Breast epithelium (tissue), 4 donors: ENCODE measurements at places on chromosomes 6 and 20.

- H3K4me1 ChIP-seq = no peaks in the 10 kb centered on the region
- no peak overlapping the region for H3K27ac ChIP-seq
- no peak overlapping the region for H3K4me3 ChIP-seq
Observed at GRCh38 chr6:107314531-107314939, 144.8 kb downstream of the PDSS2 start.

- DNase-seq = no peak
- no peaks in the 10 kb centered on the region for H3K36me3 ChIP-seq
- H3K4me1 ChIP-seq = no peaks in the 10 kb centered on the region
Observed at GRCh38 chr6:75220357-75220756, 14.5 kb upstream of the COL12A1 start.

DNA sequence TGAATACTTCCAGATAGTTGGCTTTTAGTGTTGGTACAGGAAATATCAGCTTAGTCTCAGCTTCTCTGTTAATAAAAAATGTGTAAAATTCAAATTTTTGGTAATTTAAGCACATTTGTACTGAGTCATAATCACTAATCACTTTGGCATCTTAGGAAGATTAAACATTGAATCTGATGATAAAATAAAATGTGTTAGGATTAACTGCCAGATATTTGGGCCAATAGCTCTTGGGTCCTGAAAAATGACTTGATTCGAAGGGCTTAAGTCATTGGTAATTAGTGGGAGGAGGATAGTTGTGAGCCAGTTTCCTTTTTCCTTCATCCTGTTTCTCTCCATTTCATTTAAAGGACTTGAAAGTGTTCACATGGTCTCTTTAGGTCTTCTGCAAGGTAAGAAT, 426.1 kb downstream of the RFPL4B start:
- no peaks in the 10 kb centered on the region for H3K4me1 ChIP-seq
- DNase-seq = no peak
- H3K36me3 ChIP-seq = no peaks in the 10 kb centered on the region
- H3K27ac ChIP-seq = no peak overlapping the region
- no peaks in the 10 kb centered on the region for H3K27me3 ChIP-seq

GRCh38 chr20:46030284-46031013, 1.4 kb downstream of the SLC12A5 start:
- no peak overlapping the region for H3K4me3 ChIP-seq
- no peak overlapping the region for H3K27ac ChIP-seq
- H3K27me3 ChIP-seq = peaks cover 99% of the 10 kb centered on the region
- DNase-seq = no peak

- peaks cover 6% of the 10 kb centered on the region for H3K4me1 ChIP-seq
- H3K27me3 ChIP-seq = peaks cover 7% of the 10 kb centered on the region
- DNase-seq = no peak
- H3K36me3 ChIP-seq = no peaks in the 10 kb centered on the region
- peak overlapping the region; percentile 60 for H3K4me3 ChIP-seq
Observed at GRCh38 chr20:62641321-62642050, 817 bp upstream of the SLCO4A1 start.

DNA sequence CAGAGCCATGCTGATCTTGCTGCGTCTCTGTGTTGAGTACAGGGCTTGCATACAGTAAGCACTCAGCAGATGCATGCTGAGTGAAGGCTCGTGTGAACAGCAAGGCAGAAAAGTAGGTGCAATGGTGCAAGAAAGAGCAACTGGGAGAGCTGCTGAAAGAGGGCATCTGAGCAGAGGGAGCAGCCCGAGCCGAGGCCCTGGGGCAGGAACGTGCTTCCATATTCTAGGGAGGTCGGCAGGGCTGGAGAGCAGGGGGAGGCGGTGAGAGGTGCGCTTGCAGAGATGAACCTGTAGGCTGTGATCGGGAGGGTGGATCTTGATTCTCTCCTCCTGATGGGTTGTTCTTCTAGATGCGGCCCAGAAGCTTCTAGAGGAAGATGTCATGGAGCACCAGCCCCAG, 26.4 kb upstream of the STX16 start:
- H3K36me3 ChIP-seq = no peaks in the 10 kb centered on the region
- no peak for DNase-seq
- no peak overlapping the region for H3K4me3 ChIP-seq
- H3K27me3 ChIP-seq = no peaks in the 10 kb centered on the region
- H3K4me1 ChIP-seq = no peaks in the 10 kb centered on the region

DNA sequence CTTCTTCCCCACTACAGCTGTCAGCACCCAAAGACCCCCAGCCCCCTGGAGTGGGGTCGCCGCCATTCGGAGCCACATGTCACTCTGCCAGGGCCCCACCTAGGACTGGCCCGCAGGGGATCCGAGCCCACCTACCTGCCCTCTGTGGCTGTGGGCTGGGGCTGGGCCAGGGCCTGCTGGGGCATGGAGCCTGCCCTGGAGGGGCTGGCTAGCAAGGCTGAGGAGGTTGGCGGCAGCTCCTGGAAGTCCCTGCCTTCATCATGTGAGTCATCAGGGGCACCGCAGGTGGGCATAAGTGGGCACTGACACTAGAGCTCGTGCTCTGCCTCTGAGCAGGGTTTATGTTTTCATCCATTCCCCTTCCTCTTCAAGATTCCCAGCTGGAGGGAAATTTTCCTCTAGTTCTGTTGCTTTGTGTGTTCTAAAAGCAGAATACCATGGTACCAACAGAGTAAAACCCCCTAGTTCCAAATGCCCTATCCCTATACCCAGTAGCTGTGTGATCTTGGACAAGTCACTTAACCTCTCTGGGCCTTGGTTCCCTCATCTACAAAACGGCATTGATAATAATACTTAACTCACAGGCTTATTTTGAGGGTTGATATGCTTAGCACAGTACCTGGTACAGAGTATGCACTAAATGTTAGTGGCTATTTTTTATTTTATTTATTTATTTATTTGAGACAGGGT, 8.7 kb upstream of the FANCE start:
- no peak overlapping the region for H3K27ac ChIP-seq
- no peaks in the 10 kb centered on the region for H3K36me3 ChIP-seq
- H3K4me3 ChIP-seq = no peak overlapping the region
- DNase-seq = no peak
- H3K27me3 ChIP-seq = no peaks in the 10 kb centered on the region

GRCh38 chr6:143009851-143010250, 50.8 kb upstream of the AIG1 start:
- no peak overlapping the region for H3K27ac ChIP-seq
- H3K4me3 ChIP-seq = no peak overlapping the region
- H3K36me3 ChIP-seq = no peaks in the 10 kb centered on the region
- no peaks in the 10 kb centered on the region for H3K27me3 ChIP-seq
- DNase-seq = no peak

DNA sequence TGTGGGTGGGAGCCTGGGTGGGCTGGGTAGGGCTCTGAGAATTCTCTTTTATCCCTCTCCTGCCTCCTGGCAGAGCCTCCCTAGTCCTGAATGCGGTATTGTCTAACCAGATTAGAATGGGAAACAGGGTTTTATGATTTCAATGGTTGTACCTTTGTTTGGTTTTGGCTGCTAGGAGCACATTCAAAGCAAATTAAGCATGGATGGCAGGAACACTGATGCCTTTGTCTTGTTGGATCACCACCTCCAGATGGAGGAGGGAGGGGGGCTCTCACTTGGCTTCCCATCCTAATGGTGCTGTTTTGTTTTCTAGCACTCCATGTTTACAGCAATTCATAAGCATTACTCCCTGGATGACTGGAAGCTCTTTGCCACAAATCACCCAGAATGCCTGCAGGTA, 11.6 kb downstream of the GMPR start:
- peak overlapping the region; percentile 81 for H3K27ac ChIP-seq
- H3K27me3 ChIP-seq = no peaks in the 10 kb centered on the region
- H3K36me3 ChIP-seq = no peaks in the 10 kb centered on the region
- H3K4me3 ChIP-seq = no peak overlapping the region

- peaks cover 3% of the 10 kb centered on the region for H3K27me3 ChIP-seq
- H3K27ac ChIP-seq = no peak overlapping the region
- no peak for DNase-seq
- H3K4me3 ChIP-seq = no peak overlapping the region
- no peaks in the 10 kb centered on the region for H3K36me3 ChIP-seq
- no peaks in the 10 kb centered on the region for H3K4me1 ChIP-seq
Observed at GRCh38 chr20:59342023-59342957, 41.9 kb downstream of the EDN3 start.

DNA sequence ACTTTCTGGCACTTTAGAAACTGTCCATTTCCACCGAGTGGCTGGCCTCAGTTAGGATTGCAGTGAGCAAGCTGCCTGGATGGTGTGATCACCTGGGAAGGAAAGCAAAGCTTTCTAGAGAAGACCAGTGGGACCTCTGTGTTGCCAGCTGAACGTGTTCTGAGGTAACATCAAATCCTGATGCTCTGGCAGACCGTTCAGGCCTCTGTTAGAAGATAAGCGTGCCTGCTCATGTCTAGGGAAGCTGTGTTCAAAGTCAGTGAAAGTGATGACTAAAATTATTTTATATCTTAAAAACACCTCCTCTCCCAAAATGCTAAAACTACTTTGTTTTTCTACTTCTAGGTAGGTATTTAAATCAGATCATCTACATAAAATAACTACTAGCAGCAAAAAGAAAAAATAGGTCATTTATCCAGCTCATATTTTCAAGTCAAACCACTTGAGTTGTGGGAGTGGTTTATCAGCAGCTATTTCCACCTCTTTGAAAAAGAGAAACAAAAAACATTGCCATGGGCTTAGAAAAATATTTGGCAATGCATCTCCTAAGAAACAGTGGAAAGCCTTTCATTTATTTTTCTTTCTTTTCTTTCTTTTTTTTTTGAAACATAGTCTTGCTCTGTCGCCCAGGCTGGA, 54.8 kb downstream of the CEP43 start:
- DNase-seq = no peak
- no peak overlapping the region for H3K4me3 ChIP-seq
- H3K27ac ChIP-seq = no peak overlapping the region
- H3K36me3 ChIP-seq = no peaks in the 10 kb centered on the region
- H3K4me1 ChIP-seq = no peaks in the 10 kb centered on the region

GRCh38 chr6:93849857-93850256, 430.5 kb upstream of the EPHA7 start:
- no peaks in the 10 kb centered on the region for H3K27me3 ChIP-seq
- H3K36me3 ChIP-seq = no peaks in the 10 kb centered on the region
- DNase-seq = no peak

DNA sequence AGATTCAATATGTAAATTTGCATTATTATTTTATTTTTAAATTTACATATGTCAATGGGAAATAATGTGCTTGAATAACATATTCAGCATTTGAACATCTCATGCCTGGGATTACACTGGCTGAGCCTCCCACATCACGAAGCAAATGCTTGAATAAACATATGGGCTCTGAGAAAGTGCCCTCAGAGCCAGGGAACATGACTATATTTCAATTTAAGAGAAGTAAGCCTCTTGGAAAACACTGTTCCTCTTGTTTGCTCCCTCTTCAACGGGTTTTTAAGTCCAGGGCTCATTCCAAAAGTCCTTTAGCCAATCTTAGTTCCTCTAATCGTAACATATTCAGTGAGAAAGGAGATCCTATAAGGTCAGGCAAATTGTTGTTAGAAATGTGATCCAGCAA, 122.0 kb downstream of the GMPR start:
- no peaks in the 10 kb centered on the region for H3K36me3 ChIP-seq
- no peak overlapping the region for H3K4me3 ChIP-seq
- peak overlapping the region; percentile 49 for H3K27ac ChIP-seq
- DNase-seq = no peak

DNA sequence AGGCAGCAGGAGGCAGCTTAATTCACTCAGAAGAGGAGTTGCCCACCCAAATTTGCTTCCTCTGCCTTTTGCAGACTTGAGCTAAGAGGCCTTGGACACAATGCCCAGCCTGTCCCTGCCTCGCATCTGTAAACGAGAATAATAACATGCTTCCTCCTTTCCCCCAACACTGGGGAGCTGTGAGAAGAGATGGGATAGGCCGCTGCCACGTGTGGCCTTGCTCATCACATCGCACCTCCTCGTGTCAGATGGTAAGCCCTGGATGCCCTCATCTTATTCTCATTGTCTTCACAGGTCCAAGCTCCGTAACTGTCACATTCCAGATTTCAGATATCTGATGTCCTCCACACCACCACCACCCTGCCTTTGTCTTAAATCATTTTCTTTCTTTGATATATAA, 13.1 kb upstream of the TUBB2B start:
- no peak for DNase-seq
- H3K27ac ChIP-seq = no peak overlapping the region
- no peaks in the 10 kb centered on the region for H3K27me3 ChIP-seq
- no peaks in the 10 kb centered on the region for H3K4me1 ChIP-seq
- H3K36me3 ChIP-seq = no peaks in the 10 kb centered on the region
- H3K4me3 ChIP-seq = no peak overlapping the region

DNA sequence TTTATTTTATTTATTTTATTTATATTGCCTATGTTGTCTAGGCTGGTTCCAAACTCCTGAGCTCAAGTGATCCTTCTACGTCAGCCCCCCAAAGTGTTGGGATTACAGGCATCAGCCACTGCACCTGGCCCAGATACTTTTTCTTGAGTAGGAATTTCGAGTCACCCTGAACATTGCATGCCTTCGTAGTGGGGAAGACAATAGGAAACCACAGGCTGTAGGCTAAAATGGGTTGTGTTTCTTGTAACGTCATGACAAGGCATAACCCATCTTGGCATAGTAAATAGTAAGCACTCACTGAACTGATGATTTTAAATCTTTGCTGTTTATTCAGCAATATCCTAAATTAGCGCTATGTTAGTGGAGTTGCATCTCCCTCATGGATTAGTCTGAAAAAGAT, 34.9 kb downstream of the PTPN1 start:
- no peaks in the 10 kb centered on the region for H3K27me3 ChIP-seq
- no peaks in the 10 kb centered on the region for H3K4me1 ChIP-seq
- H3K27ac ChIP-seq = no peak overlapping the region
- no peaks in the 10 kb centered on the region for H3K36me3 ChIP-seq
- DNase-seq = no peak

DNA sequence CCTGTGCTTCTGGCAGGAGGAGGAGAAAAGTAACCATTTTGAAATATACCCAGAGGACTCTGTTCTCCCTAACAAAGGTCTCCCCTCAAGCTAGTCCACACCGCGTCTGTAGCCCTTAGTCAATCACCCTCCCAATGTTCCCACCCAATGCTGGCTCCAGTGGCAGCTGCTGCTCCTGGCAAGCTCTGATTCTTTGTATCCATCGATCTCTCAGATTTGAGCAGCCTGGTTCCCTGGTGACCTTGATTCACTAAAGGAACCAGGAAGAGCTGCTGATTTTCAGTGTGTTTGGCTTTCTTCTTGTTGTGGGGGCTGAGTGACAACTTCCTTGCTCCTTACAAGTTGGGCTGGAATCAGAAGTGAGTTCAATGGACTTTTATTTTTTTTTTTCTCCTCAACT, 68.5 kb downstream of the FOXC1 start:
- DNase-seq = no peak
- H3K27me3 ChIP-seq = no peaks in the 10 kb centered on the region
- peak overlapping the region; percentile 82 for H3K27ac ChIP-seq
- no peaks in the 10 kb centered on the region for H3K4me1 ChIP-seq
- no peaks in the 10 kb centered on the region for H3K36me3 ChIP-seq

- H3K36me3 ChIP-seq = peaks cover 16% of the 10 kb centered on the region
- no peak overlapping the region for H3K27ac ChIP-seq
- H3K4me3 ChIP-seq = no peak overlapping the region
- no peaks in the 10 kb centered on the region for H3K4me1 ChIP-seq
Observed at GRCh38 chr6:145924600-145924999, 39.6 kb downstream of the SHPRH start.
